GM23248 (cell line): ENCODE measurements at places on chromosomes 1 and 21. TPM values are rescaled to one million over a fixed set of nuclear protein-coding genes. Genes with fewer than 3 reads are reported as not detected.

DNA sequence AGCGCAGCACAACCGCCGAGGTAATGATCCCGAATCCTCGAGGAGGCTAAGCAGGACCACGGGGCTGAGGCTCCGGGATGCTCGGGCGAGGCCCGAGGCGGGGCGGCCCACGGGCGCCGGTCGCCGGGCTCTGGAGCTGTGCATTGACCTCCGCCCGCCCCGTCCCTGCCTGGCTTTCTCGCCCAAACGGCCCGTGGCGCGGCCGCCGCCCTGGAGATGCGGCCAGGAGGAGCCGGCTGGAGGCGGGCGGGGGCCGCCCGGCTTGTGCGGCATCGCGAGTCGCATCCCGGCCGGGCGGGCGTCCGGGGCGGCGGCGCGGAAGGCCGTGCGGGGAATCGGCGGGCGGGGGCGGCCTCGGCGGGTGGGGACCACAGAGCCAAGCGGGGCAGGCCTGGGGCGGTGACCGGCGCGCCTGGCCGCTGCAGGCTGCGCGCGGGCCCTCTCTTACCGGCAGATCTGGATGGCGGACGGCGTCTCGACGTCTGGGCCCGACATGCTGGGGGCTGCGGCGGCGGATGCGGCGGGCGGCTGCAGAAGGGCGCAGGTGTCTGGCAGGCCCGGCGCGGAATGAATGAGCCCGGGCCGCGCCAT lies 663 bp downstream of the ACOT7 start:
- H3K27ac ChIP-seq = peak overlapping the region; percentile 91
- no peaks in the 10 kb centered on the region for H3K27me3 ChIP-seq
- peak; percentile 69 for DNase-seq
- H3K36me3 ChIP-seq = no peaks in the 10 kb centered on the region

DNA sequence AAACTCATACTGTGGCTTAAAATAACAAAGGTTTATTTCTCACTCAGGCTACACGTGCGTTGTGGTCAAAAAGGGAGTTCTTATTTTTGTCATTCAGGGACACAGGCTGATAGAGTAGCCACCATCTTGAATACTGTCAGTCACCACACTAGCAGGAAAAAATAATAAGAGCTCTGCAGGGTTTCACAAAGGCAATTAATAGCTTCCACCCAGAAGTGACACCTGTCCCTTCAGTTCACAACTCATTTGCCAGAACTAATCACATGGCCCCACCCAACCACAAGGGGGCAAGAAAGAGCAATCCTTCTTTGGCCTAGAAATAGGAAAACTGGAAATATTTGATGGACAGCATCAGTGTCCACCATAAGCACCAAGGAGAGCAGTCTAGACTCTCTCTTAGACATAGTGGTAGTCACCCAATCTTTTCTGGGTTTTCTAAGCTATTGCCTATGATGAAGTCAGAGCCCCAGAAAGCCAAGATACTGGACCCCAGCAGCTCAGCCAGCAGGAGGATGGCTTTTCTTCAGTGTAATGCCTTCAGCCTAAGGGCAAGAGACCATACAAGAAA lies 8.2 kb downstream of the HAPLN2 start:
- peaks cover 66% of the 10 kb centered on the region for H3K27me3 ChIP-seq
- DNase-seq = peak; percentile 59

DNA sequence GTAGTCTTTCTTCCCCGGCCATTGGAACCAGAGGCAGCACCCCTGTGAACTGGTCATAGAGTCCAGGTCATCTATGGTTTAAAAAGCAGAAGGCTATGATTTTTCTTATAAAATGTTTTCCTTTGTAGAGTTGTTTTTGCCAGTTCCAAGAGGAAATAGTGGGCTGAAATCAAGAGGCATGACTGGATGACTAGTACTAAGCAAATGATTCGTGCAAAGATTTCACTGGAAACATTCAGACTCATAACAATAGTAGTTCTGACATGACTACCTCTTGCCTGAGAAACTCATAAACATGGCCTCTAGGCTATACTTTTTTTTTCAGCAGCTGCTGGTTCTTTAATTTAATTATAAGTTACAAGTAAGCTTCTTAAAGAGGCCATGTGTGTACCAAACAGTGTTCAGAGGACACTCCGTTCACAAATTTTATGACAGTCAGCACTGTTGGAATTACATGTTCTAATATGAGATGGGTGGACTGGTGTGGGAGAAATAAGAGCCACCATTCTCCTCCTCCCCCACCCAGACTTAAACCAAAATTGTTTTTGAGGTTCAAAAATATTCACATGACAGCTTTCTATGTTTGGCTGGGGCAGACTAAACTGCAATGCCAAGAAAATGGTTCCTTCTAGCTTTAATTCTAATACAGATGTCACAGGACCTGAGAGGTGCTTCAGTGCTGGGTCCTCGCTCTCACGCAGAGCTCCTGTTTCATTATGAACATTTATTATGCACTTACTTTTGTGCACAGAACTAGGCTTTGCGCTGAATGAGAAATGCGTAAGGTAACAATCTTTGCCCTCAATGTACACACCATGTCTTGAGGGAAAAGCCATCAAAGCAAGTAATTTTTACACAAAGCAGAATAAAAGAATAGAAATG lies 147.5 kb downstream of the ZC3H11B start:
- peak; percentile 90 for DNase-seq
- no peaks in the 10 kb centered on the region for H3K36me3 ChIP-seq
- H3K27me3 ChIP-seq = no peaks in the 10 kb centered on the region

DNA sequence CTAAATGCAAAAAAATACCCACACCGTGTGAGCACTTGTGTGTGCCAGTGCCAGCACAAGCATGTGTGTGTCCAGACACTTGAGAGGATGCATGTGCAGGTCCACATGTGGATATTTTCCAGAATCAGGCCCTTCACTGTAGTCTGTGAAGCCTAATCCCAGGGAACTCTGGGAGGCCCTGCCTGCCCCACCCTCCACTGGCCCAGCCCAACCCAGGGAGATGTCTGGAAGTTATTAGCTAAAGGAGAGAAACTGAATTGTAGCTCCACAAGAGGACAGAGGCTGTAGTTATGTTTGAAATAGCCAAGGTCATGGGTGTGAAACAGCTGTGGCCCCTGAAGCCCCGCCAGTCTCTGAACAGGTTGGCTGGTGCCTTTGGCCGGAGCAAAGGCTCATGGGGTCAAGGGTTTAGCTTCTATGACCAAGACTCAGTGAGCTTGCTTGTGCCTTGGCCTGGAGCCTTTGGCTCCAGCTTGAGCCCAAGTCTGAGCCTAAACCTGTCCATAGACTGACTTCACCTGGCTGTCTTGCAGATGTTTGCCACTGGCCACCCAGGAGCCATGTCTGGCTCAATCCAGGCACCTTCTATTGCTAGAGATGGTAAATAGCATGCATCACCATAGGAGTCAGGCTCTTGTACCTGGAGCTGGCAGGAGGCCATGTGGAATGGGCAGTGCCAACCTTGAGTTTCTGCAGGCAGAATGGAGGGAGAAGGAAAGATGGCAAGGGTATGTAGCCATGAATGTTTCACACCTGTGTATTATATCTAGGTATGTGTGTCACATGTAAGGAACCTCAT lies 69.9 kb downstream of the TMEM53 start:
- H3K4me1 ChIP-seq = peaks cover 9% of the 10 kb centered on the region
- H3K27ac ChIP-seq = no peak overlapping the region
- H3K27me3 ChIP-seq = peaks cover 25% of the 10 kb centered on the region
- H3K4me3 ChIP-seq = no peak overlapping the region
- no peak for DNase-seq

DNA sequence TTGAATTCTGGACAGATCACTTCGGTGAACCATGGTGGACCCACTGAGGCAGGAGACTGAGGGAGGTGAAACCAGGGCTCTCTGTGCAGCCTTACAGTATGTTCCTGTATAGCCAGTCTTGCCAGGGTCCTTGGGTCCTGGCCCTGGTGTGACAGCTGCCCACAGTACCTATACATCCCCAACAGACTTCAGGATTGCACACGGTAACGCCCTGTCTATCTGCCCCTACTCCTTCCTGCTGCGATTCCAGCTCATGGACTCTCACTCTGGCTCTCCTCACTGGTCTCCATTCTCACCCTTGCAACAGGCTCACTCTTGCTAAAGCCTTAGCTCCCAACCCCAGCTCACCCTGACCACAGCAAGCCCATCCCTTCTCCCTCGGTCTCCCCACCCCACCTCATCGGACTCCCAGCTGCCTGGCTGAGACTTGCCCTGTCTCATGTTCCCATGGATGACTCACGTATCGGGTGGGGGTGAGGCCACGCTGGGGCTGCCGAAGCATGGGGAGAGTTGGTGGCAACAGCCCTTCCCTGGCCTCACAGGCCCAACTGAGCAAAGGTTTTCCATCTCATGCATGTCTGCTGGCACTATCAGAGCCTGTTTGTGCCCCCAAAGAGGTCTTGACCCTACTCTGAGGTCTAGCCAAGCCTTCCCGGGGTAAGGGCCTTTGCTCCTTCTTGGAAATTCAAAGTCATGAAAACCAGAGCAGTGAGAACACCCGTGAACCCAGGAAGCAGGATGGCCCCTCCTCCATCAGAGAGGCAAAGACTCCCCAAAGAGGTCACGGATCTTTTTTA lies 7.1 kb downstream of the PHLDA3 start:
- peaks cover 22% of the 10 kb centered on the region; the same call in 1 of the 2 replicates for H3K36me3 ChIP-seq
- H3K4me1 ChIP-seq = peaks cover 48% of the 10 kb centered on the region
- H3K27ac ChIP-seq = peak overlapping the region; percentile 98
- peak; percentile 99 for DNase-seq
- H3K27me3 ChIP-seq = no peaks in the 10 kb centered on the region

GRCh38 chr1:78333502-78333901 lies 157.3 kb upstream of the PTGFR start:
- no peaks in the 10 kb centered on the region for H3K36me3 ChIP-seq
- peak; percentile 35 for DNase-seq
- 0 out of 2 replicates have a peak, but pooled peaks cover 7% of the 10 kb centered on the region for H3K4me1 ChIP-seq
- no peak overlapping the region for H3K4me3 ChIP-seq
- no peaks in the 10 kb centered on the region for H3K27me3 ChIP-seq
- H3K27ac ChIP-seq = no peak overlapping the region

DNA sequence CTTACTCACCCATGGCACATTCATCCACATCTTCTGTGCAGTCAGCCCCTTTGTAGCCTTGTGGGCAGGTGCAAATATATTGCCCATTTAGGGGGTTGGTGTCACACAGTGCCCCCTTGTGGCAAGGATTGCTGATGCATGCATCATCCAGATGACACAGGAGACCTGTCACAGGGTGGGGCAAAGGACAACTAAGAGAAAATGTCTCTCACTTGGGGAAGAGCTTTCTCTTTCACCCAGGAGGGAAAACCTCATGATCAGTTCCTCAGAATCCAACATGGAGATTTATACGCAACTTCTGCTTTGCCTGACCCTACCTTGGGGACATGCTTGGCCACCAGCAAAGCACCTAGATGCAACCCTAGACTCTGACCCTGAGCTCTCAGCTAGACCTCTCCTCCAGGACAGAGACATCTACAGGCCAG lies 71.8 kb upstream of the ADAM30 start:
- H3K4me1 ChIP-seq = peaks cover 35% of the 10 kb centered on the region
- peak; percentile 71 for DNase-seq
- H3K27ac ChIP-seq = peak overlapping the region; percentile 18; the same call in 1 of the 2 replicates
- no peaks in the 10 kb centered on the region for H3K27me3 ChIP-seq
- peaks cover 48% of the 10 kb centered on the region for H3K36me3 ChIP-seq
- H3K4me3 ChIP-seq = no peak overlapping the region

TNFSF18 gene
- 0.22 TPM in 1 of 2 replicates, not detected in the other for total RNA-seq

LCE2A gene
- total RNA-seq = 9.9 and 12.1 TPM in 2 replicates

SLC66A1 gene
- total RNA-seq = 16.2 and 20.5 TPM in 2 replicates

DNA sequence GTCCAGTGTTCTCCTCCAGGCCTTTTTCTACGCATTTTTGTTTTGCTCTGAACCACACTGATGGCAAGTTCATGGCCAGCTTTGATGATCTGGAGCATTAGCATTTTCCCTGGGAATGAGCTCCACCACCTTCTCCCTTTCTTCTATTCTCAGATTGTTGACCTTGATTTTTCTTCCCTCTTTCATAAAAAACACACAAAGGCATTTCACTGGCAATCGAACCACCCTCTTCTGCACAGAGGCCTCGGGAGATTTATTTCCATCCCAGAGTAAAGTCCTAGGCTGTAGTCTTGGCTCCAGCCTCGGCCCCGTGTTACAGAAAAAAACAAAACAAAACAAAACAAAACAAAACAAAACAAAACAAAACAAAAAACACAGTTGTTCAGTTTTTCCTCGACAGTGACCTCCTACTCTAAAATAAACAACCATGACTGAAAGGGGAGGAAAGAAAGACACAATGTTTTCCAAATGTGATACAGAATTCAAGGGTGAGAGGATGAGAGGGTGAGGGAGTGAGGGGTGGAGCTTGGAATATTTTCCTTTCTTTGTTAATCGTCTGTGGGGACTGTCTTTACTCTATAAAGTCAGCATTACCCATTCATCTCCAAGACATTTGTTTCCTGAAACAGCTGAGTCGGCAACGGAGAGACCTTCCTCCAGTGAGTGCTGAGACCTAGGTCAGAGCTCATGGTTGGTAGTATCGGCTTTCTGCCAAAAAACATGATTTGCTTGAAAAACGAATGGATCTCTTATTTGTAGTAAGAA lies 29.8 kb upstream of the RNF186 start:
- peaks cover 8% of the 10 kb centered on the region for H3K4me1 ChIP-seq
- no peaks in the 10 kb centered on the region for H3K27me3 ChIP-seq
- DNase-seq = no peak
- H3K27ac ChIP-seq = no peak overlapping the region
- no peak overlapping the region for H3K4me3 ChIP-seq
- H3K36me3 ChIP-seq = no peaks in the 10 kb centered on the region

GRCh38 chr1:211037095-211037494 lies 96.9 kb downstream of the KCNH1 start:
- no peak overlapping the region for H3K27ac ChIP-seq
- H3K27me3 ChIP-seq = no peaks in the 10 kb centered on the region
- DNase-seq = peak; percentile 75
- no peaks in the 10 kb centered on the region for H3K4me1 ChIP-seq
- H3K4me3 ChIP-seq = no peak overlapping the region
- H3K36me3 ChIP-seq = no peaks in the 10 kb centered on the region

GRCh38 chr21:43847301-43847700 lies 17.7 kb upstream of the AGPAT3 start:
- H3K4me3 ChIP-seq = no peak overlapping the region
- H3K36me3 ChIP-seq = no peaks in the 10 kb centered on the region
- no peaks in the 10 kb centered on the region for H3K4me1 ChIP-seq
- DNase-seq = no peak
- H3K27me3 ChIP-seq = no peaks in the 10 kb centered on the region
- no peak overlapping the region for H3K27ac ChIP-seq
